GM23338 (cell line): ENCODE measurements at places on chromosomes 7 and 10.

DNA sequence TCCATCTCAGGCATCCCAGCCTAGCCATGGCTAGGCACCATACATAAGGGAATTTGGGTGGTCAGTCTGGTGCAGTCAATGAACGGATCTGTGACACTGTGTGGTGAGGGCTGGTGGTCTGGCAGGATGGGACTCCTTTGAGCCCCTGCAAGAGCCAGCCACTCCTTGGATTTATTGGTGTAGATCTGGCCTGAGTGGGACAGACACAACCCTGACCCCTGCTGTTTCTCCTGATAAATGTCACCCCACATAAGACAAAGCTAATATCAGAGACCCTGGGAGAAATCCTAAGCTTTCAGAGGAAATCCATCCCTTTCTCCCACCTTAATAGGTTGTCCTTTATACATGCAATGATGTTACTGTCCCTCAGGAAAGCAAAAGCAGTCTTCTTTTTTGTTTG lies 2.3 kb downstream of the FBXO24 start:
- DNase-seq = no peak

DNA sequence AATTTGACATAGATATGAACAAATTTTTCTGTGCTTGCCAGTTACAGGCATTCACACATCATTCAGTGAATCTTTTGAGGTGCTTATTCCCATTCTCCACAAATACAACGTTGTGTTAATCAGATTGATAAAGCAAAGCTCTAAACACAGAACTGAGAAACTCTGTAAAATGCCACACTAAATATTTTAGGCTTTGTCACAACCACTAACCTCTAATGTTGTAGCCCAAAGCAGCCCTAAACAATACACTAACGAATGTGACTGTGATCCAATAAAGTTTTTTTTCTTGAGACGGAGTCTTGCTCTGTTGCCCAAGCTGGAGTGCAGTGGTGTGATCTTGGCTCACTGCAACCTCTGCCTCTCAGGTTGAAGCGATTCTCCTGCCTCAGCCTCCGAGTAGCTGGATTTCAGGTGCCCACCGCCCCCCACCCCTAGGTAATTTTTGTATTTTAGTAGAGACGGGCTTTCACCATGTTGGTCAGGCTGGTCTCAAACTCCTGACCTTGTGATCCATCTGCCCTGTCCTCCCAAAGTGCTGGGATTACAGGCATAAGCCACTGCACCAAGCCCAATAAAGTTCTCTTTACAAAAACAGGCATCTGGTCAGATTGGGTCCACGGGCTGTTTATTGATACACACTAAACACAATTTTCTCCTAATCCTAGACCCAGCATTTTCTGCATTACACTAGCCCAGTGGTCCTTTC lies 6.9 kb downstream of the CYCS start:
- no peak for DNase-seq

DNA sequence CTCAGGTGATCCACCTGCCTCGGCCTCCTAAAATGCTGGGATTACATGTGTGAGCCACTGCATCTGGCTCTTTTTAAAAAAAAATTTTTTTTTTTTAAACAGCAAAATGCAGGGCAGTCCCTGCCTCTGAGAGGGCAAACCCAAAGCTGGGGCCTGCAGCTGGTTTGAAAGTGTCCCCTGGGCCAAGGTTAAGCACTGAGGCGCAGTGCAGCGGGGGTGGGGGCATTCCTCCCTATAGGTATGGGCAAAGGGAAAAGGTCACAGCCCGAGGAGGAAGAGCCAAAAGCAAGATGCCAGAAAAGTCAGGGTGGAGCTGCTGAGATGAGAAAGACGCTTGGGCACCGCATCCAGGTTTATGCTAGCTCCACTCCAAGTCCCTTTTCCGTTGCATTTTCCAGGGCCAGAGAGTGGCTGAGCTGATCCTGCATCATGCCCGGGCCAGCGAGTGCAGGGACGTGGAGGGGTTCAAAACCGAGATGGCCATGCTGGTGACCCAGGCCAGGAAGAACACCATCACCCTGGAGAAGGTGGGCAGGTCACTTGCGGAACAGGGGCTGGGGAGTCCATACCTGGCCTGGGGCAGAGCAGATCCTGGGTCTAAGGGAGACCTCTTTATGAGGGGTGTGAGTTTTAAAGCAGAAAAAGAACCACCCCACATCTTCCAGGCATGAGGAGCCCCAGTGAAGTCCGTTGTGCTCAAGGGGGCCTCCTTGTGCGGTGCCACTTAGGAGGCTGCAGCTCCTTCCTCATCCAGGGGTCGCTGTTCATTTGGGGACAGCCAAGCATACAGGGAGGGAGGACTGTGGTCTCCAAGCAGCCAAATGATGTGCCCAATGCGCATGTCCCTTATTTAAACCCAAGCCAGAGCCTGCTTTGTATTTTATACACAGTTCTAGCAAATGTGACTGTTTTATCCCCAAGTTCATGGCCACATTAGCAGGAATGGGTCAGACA lies 7.0 kb upstream of the NDUFB2 start:
- DNase-seq = peak; percentile 34

DNA sequence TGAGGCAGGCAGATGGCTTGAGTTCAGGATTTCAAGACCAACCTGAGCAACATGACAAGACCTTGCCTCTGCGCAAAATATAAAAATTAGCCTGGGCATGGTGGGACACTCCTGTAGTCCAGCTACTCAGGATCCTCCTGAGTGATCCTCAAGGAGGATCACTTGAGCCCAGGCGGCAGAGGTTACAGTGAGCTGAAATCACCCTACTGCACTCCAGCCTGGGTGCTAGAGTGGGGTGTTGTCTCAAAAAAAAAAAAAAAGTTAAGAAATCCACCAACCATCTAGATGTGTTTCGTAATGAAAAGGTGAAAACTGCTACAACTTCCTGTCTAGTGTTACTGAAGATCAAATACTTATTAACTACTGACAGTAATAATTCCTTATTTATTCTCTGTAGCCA lies 8.1 kb downstream of the GLCCI1 start:
- no peak for DNase-seq

- DNase-seq = peak; percentile 98
These were observed 951.6 kb downstream of the ANKRD7 start for GRCh38 chr7:119175911-119176627.

GRCh38 chr7:74230446-74231231 lies 20.8 kb downstream of the LAT2 start:
- no peak for DNase-seq

DNA sequence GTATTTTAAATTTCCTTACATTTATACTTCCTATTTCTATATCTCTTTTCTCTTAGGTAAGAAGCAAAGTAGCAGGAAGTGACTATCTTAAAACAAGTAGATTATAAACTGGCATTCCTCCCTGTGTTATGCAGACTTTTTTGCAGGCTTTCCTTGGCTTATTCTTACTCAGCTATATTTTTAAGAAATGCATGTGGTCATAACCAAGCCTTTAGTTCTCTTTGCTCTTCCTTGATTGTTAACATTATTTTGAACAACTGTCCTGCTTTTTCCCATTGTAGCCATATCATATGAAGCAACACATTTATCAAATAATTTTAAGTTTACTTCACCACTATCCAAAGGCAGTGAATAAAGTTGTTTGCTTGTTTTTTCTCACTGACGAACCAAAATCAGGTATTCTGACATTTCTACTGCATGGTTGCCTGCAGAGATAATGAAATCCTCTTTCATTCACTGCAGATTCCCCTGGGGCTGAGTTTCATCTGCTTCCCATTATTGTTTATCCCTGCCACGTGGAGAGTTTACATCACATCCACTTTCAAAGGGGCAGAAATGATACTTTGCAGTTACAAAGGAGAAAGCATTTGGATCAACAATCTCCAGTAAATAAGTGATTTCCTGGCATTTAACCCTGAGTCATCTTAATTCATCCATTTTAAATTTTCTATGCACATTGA lies 389.9 kb upstream of the SEMA3C start:
- no peak for DNase-seq

GRCh38 chr7:101058355-101058754 lies 26.9 kb upstream of the TRIM56 start:
- DNase-seq = peak; percentile 78

DNA sequence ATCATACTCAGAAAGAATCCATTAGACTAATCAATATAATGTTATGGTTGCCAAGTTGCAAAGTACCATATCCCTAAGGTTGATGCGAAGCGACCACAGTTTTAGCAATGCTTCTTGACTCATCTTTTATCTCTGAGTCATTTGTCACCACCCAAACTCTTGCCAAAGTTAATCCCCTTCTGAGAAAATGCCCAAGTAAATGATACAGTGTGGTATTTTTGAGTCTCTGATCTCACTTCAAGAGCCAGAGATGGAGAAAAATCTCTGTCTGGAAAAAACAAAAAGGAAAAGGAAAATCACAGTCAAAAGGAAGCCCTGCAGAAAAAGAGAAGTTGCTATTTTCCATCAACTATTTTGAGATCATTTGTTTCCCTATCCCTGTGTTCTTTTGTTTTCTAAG lies 26.7 kb upstream of the OTUD1 start:
- no peak for DNase-seq

GRCh38 chr7:103888603-103889153 lies 100.8 kb downstream of the RELN start:
- no peak for DNase-seq

DNA sequence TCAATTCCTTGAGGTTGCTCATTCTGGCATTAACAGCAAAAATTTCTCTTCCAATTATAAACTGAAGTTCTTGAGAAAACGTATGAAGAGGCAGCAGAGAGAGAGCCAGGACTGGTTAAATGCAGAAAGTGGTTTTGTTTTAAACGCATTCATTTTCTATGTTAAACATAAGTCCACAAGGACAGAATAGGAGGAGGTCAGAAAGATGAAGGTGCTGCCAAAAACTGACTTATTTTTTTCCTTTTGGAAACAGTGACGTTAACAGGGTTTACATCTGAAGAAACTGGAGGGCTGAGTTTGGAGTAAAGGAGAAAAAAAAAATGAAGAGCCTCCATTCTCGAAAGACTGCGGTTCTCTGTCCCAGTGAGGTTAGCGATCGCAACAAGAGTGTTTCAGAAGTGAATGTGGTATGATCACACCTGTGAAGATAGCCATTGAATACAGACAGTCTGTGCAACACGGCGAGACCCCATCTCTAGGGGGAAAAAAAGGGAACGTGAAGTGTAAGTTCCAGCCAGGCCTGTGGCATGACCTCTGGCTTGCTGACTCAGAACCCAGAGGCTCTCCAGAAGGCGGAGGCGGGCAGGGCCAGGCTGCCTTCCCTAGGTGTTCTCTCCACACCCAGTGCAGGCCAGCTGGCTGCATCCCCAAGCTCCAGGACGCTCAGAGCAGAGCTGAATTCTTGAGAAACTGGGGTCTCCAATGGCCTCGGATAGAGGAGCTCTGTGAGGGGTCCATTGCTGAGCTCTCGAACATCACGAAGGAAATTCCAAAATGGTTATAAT lies 84.0 kb downstream of the CHST15 start:
- no peak for DNase-seq

GRCh38 chr7:95915731-95916130 lies 143.4 kb downstream of the DYNC1I1 start:
- DNase-seq = no peak
